H1 (cell line): ENCODE measurements at places on chromosomes 12 and 14.

DNA sequence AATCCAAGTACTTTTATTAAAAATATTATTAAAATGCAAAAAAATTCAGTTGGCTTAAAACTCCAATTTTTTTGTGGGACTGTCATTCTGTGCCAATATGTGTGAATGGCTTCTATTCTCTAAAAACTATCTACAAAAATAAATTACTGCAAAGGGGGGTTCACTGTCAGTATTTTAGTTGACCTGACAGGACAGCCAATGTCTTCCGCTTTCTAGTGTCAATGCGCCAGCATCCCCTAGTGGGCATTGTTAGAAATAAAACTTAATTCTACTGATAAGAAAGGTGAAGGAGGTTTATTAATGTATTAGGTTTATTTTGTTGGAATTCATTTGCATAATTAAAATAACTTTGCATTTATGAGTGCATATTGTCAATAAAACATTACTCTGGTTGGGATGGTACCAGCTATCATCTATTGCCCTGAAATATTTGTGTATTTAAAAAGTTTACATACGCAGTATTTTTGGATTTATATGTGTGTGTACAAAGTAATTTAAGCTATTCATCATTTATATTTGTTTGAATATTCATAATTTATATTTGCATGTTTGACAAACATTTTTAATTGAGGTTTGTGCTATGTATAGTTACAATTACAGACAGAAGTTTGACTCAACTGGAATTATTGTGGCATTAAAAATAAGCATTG lies 527.2 kb downstream of the FLRT2 start:
- no peaks in the 10 kb centered on the region for H3K36me3 ChIP-seq
- H3K4me3 ChIP-seq = no peak overlapping the region
- no peaks in the 10 kb centered on the region for H3K27me3 ChIP-seq
- no peaks in the 10 kb centered on the region for H3K4me1 ChIP-seq
- no peak overlapping the region for H3K27ac ChIP-seq

GRCh38 chr12:88574278-88574677 lies 6.0 kb downstream of the KITLG start:
- no peaks in the 10 kb centered on the region for H3K36me3 ChIP-seq
- H3K27me3 ChIP-seq = no peaks in the 10 kb centered on the region
- H3K4me1 ChIP-seq = peaks cover 15% of the 10 kb centered on the region; the same call in 1 of the 2 replicates
- H3K4me3 ChIP-seq = no peak overlapping the region
- no peak overlapping the region for H3K27ac ChIP-seq

- no peaks in the 10 kb centered on the region for H3K27me3 ChIP-seq
- no peaks in the 10 kb centered on the region for H3K36me3 ChIP-seq
- no peak overlapping the region for H3K4me3 ChIP-seq
- no peak overlapping the region for H3K27ac ChIP-seq
Observed at GRCh38 chr12:10155966-10156365, 16.0 kb downstream of the OLR1 start.

DNA sequence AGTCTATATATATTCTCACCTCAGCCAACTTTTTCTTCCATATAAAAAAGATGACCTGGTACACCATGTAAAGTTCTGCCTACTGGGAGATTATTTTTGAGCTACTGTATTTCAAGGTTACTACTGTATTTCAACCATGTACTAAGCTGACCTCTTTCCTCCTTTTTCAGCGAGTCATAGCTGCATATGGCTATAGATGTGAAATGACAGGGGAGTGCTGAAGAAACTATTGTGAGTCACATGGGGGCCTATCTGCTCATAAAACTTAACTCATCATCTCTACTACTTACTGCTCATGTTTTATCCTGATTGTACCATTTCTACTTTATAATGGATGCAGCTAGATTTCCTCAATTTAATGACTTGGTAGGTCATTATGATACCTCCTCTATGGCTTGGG lies 571.4 kb upstream of the ATP2B1 start:
- no peak overlapping the region for H3K4me3 ChIP-seq
- no peaks in the 10 kb centered on the region for H3K27me3 ChIP-seq
- no peaks in the 10 kb centered on the region for H3K4me1 ChIP-seq
- H3K36me3 ChIP-seq = no peaks in the 10 kb centered on the region
- no peak for DNase-seq

DNA sequence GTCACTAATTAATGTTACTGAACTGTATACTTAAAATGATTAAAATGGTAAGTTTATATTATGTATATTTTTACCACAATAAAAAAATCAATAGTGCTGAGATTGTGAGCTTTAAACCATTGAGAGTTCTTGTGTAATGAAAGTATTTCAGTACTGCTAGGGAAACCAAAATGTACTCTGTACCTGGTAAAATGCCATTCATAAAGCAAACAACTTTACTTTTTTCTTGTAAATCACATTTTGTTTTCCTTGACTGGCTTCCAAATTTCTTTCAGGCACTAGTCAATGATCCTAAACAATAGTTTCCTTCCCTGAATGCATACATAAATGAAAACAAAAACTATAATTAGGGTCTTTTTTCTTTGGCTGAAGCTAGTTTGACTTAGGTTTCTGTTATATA lies 29.4 kb upstream of the SNRPF start:
- H3K27me3 ChIP-seq = no peaks in the 10 kb centered on the region
- no peaks in the 10 kb centered on the region for H3K36me3 ChIP-seq
- no peak for DNase-seq

- no peak for DNase-seq
- H3K36me3 ChIP-seq = no peaks in the 10 kb centered on the region
- H3K4me3 ChIP-seq = no peak overlapping the region
- H3K27ac ChIP-seq = no peak overlapping the region
- H3K27me3 ChIP-seq = no peaks in the 10 kb centered on the region
Observed at GRCh38 chr12:55933169-55933798, 2.3 kb downstream of the DGKA start.
